NCI-H2029 treated with DMSO at 0.1 percent for 48 hours (cell line): ENCODE measurements at places on chromosomes 6 and 20.

GRCh38 chr20:1005452-1006027 is 3.4 kb upstream of the RSPO4 start:
- DNase-seq: peak; percentile 4

- DNase-seq: no peak
Measured at GRCh38 chr6:49038294-49038822, 424.7 kb downstream of the MMUT start.

GRCh38 chr6:4637691-4638433 is 138.3 kb upstream of the CDYL start:
- DNase-seq: no peak

DNA sequence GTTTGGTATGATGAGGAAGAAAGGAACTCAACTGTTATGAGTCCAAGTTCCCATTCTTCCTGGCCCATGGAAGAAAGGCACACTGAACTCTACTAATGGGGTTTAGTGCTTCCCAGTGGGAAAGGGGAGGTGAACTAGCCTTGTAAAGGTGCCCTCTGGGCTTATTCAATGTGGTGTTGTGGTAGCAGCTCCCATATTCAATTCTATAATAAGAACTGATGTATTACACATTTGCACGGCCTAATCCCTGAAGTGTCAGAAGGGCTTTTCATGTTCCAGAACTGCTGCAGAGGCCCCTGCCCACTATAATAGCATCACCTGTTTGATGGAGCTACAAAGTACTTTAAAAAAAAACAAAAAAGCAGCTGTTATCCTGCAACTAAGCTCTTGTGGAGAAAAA is 17.1 kb downstream of the PRKN start:
- no peak for DNase-seq

GRCh38 chr6:148770408-148771211 is 23.8 kb downstream of the UST start:
- DNase-seq: no peak

DNA sequence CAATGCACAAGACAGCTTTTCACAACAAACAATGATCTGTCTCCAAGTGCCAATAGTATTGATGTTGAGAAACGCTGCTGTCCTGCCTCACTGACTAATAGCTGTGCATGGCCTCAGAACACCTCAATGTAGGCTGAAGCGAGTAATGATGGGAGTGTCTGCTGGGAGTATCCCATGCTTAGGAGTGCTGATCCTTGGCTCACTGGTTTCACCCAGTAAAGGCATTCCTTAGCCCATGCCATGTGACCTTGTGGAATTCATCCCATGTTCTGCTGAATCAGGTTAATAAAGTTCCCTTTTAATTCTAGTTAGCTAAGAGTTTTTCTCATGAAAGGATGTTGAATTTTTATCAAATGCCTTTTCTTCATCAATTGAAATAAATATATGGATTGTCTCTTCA is 3.8 kb upstream of the WFDC12 start:
- no peak for DNase-seq

DNA sequence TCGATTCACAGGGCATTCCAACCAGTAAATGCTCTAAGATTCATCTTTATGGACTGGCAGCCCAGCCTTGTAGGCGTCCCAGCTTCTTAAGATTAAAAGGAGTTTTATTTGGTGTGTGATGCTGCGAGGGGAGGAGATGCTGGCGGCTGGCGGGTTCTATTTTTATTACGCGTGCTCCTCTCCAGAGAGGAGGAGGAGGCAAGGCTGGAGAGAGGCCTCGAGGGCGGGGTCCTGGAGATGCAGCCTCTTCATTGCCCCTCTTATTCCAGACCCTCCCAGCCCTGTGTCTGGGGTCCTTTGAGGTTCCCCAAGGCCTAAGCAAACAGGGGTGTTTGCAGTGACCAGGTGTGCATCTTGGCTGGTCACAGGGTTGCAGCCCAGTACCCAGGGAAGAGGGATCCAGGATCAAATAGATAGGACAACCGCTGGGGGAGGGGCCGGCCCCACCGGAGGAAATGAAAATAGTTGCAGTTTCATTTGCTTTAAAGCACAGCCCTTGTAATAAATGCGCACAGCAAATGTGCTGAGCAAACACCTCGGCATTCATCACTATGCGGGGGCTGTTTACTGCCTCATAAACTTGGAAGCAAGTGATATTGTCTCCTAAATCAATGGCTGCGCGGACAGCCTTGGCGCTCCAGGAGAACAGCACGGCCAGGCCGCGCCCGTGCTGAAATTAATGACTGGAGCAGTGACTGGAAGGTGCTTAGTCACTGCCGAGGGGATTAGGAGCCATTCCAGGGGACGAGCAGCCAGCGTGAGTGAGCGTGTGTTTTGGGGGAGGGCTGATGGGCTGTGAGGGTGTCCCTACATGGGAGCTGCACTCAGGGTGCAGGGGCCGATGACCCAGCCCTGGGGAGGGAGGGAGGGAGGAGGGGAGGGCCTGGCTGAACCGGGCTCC is 83.0 kb downstream of the TMEM242 start:
- peak; percentile 74 for DNase-seq

DNA sequence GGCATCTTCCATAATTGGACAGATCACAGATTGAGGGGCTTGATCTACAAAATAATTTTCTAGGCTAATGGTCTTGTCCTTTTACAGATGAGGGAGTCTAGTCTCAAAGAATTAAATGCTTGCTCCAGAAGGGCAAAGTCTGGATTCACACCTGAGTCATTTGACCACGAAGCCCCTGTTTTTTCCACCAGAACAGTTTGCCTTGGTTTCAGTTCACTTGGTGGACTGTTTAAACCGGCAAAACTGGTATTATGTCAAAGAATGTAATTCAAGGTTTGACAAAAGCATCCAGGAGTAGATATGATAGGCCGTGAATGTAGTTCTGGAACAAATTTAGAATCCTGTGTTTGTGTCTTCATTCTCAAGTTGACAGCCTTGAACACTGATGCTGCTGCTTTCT is 3.3 kb downstream of the MYO6 start:
- DNase-seq: no peak

- no peak for DNase-seq
Measured at GRCh38 chr20:57904314-57905105, 194.7 kb upstream of the PMEPA1 start.

GRCh38 chr20:63288581-63289251 is 4.3 kb upstream of the COL20A1 start:
- DNase-seq: no peak

DNA sequence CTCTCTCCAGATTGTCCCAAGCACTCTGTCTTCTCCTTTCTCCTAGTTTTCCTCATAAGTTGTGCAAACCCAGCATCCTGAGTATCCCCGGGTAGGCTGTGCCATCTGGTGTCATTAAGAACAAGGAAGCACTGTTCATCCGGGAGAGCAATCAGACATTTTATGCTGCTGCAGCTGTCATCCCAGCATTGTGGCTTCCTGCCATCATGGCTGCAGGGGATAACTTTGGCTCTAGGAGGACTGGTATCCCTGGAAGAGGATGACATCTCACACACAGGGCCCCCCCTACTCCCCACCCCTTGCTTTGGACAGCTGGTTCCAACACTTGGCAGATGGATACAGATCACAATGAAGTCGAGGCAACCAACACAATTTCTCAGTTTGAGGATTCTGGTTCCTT is 1195.1 kb upstream of the MAP3K7 start:
- DNase-seq: no peak

GRCh38 chr6:119210596-119210995 is 132.1 kb upstream of the FAM184A start:
- no peak for DNase-seq

- DNase-seq: no peak
Measured at GRCh38 chr6:169868458-169868857, 117.0 kb downstream of the ERMARD start.

DNA sequence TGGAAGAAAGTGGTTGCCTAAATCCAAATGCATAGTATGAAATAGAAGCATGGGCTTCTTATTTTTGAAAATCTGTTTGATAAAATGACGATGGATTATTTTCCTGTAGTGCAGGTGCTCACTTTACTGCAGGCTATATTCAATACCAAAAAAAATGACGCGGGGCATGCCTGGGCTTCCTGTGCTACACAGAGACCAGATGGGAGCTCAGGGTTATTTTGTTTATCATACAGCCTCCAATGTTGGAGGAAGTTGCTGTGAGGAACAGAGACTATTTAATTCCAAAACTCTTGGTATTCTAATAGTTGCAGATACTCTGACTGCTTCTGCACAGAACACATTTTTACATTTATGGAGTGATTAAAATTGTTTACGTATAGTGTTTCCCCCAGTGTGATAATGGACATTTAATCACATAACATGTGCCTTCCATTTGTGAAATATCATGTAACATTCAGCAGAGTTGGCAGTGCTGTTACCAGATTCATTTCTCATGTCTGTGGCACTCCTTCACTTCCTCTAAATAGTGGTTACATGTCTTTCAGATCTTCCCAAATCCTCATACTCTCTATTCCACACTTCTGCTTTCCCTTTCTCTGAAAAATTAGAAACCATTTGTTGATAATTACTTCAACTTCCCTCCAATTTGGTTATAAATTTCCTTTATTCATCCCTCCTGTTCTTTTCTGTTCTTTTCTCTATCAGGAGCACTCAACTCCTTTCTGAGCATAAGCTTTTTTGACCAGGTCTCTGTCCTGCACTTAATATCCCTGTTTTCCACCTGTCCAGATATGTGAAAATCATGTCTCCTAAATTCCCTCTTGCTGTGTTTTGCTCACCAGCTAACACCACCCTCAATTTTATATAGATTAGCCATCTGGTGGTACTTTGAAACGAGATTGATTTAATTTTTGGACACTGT is 121.6 kb downstream of the ADGRB3 start:
- DNase-seq: no peak

DNA sequence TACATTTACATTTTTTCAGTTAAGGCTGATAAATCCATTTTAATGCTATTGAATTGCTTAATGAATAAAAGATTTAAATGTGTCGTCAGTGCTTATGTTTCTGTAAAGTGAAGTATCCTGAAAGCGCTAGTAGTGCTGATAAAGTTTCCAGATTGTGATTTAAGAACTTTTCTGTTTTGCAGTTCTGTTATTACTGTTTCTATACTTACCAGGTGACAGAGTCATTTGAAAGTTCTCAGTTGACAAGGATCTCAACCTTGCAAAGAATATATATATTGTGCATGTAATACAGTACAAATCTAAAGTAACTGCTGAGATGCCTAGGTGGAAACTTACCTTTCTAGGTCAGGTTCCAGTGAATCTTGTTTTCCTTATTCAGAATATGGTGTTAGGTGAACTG is 201.8 kb downstream of the ARID1B start:
- no peak for DNase-seq
